ENCODE measurements at places on chromosomes 11 and 22. TPM values are rescaled to one million over a fixed set of nuclear protein-coding genes. Genes with fewer than 3 reads are reported as not detected.

GNAZ gene
- 1.2 TPM for total RNA-seq

GRCh38 chr11:7513234-7514098, at the start of gene PPFIBP2:
TSS of gene PPFIBP2 (plus strand) at chr11:7513999. CDS start at chr11:7549476, 35,477 bp downstream.
- peak; percentile 90 for DNase-seq

VSTM5 gene
- 2.4 TPM for total RNA-seq

CRYBB3 gene
- total RNA-seq = 0.48 TPM

DNA sequence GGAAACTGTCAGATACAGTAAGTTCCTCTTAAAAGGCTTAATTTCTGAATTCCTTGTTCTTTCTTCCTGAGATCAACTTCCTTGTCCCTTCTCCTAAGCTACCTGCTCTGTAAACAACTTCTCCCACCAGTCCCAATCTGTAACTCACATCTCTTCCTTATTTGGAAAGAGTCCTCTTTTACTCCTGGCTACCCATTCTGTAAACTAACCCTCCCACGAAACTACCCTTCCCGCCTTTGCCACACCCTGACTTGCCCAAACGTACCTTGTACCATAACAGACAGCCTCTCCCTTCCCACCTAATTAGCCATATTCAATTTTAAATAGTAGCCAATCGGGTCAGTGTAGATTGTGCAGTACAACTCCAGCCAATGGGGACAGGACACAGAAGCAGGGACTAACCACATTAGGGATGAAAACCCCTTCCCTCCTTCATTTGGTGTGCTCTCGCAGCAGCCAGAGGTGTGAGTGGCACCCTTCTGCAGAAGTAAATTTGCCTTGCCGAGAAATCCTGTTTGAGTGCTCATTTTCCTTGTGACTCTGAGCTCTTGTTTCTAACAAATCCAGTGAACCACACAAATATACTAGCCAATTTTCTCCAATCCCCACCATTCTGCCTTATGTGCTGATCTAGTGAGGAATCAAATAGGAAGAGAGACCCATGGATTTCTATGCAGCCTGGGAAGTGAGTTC, 49.5 kb downstream of the ZNF280B start:
- DNase-seq = no peak

- DNase-seq = no peak
Observed at GRCh38 chr11:29260939-29261705, 755.7 kb downstream of the KCNA4 start.

All from colonic mucosa (tissue), 4 donors.